ENCODE measurements at places on chromosomes 13 and 19. TPM values are rescaled to one million over a fixed set of nuclear protein-coding genes. Genes with fewer than 3 reads are reported as not detected.
A peak's percentile ranks its signal among the peaks of the same experiment; 100 is the strongest.

Gene DACT3
- total RNA-seq: 5.4 TPM

- ATAC-seq: no peak
- H3K4me3 ChIP-seq: no peak overlapping the region
- peaks cover 3% of the 10 kb centered on the region for H3K27me3 ChIP-seq
Observed at GRCh38 chr13:98676239-98676638, 76.2 kb downstream of the SLC15A1 start.

Gene ZNF439
- 16.5 TPM for total RNA-seq

DNA sequence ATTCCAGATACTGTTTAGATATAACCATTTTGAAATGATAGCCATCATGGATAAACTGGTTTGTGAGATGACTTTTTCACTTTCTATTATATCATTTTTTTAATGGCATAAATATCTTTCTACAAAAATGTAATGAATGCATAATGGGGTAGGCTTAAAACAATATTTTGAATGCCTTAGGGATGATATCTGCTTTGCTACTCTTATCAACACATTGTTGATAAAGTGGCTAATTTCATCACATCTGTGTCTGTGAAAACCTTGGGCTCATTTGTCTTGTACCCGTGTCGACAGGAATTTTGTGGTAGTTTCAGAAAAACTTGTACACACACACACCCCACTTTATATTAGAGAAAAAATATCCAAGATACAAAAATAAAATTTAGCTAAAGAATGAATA lies 44.1 kb downstream of the SLITRK6 start:
- no peaks in the 10 kb centered on the region for H3K36me3 ChIP-seq
- no peak overlapping the region for H3K27ac ChIP-seq
- H3K4me1 ChIP-seq: no peaks in the 10 kb centered on the region

Gene ZNF493
- total RNA-seq: 17.0 TPM

DNA sequence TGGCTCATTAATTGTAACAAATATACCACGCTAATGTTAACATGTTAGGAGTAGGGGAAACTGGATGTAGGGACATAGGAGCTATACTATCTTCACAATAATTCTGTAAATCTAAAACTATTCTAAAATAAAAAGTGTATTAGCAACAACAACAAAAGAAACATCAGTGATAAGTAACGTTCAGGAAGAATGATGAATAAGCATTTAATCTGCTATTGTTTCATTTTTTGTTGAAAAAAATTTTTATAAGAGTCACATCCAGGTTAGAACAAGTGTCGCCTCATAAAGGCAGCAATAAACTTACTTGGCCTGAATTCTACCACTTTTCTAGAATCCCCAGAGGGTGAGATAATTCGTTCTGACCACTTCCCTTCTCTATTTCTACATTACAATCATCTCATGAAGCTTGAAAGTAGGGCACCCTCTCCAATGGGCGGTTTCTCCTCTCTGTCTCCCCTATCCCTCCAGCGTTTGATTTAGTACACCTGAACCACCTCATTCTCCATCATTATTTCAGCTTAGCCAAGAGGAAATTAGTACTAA lies 253.1 kb upstream of the IPO5 start:
- no peaks in the 10 kb centered on the region for H3K4me1 ChIP-seq
- no peak for ATAC-seq
- H3K4me3 ChIP-seq: no peak overlapping the region
- H3K36me3 ChIP-seq: no peaks in the 10 kb centered on the region

GRCh38 chr13:100710176-100710575 lies 35.6 kb upstream of the TMTC4 start:
- H3K4me1 ChIP-seq: no peaks in the 10 kb centered on the region
- no peak overlapping the region for H3K4me3 ChIP-seq
- no peak overlapping the region for H3K27ac ChIP-seq

DNA sequence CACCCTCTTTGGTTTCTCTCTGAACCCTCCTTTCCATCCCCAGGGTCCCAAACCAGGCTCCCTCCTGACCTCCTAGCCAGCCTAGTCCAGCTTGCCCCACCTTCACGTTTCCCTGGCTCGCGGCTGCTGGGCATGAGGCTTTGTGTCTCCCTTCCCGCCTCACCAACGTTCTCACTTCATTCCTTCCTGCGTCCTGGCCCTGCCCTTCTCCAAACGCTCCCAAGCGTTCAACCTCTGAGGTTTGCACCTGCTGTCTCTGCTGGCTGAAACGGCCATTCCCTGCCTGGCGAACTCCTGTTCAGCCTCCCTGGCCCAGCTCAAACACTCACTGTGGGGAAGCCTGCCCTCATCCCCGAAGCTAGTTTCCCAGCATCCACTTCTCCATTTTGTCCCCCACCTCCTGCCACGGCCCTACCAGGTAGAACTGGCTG lies 12.4 kb downstream of the EPS8L1 start:
- H3K27me3 ChIP-seq: peaks cover 22% of the 10 kb centered on the region
- ATAC-seq: no peak
- H3K36me3 ChIP-seq: peaks cover 32% of the 10 kb centered on the region
- H3K4me3 ChIP-seq: peak overlapping the region; percentile 65
- peaks cover 11% of the 10 kb centered on the region for H3K4me1 ChIP-seq
- H3K27ac ChIP-seq: peak overlapping the region; percentile 75

GRCh38 chr13:48222358-48223301 lies 10.4 kb upstream of the ITM2B start:
- H3K27me3 ChIP-seq: no peaks in the 10 kb centered on the region
- H3K27ac ChIP-seq: peak overlapping the region; percentile 63
- no peaks in the 10 kb centered on the region for H3K36me3 ChIP-seq
- peaks cover 37% of the 10 kb centered on the region for H3K4me1 ChIP-seq
- peak overlapping the region; percentile 90 for H3K4me3 ChIP-seq

- no peaks in the 10 kb centered on the region for H3K27me3 ChIP-seq
- H3K36me3 ChIP-seq: peaks cover 34% of the 10 kb centered on the region
- H3K4me1 ChIP-seq: peaks cover 23% of the 10 kb centered on the region
- H3K4me3 ChIP-seq: peak overlapping the region; percentile 83
- no peak overlapping the region for H3K27ac ChIP-seq
- ATAC-seq: peak; percentile 18
Observed at GRCh38 chr19:1266916-1267476, 2.1 kb upstream of the CIRBP start.

DNA sequence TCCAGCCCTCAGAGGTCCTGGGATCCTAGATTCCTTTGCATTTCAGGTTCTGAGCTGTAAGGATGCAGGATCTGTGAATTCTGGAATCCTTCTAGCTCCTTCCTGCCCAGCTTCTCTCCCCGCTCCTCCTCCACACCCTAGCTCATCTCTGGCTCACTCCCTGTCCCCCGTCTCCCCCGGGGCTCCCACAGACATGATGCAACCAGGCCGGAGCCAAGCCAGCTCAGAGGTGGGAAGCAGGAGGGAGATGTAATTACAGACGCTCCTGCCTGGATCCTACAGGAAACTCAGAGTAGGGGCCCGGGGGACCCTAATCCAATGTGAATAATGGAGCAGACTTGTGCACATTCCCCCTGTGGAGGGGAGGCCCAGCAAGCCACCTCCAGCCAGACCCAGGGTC lies 4.5 kb downstream of the GNG8 start:
- ATAC-seq: no peak
- H3K4me1 ChIP-seq: peaks cover 10% of the 10 kb centered on the region
- H3K27me3 ChIP-seq: no peaks in the 10 kb centered on the region
- H3K36me3 ChIP-seq: peaks cover 6% of the 10 kb centered on the region

- ATAC-seq: no peak
- H3K4me3 ChIP-seq: no peak overlapping the region
- H3K27me3 ChIP-seq: no peaks in the 10 kb centered on the region
- no peaks in the 10 kb centered on the region for H3K4me1 ChIP-seq
- no peak overlapping the region for H3K27ac ChIP-seq
- peaks cover 23% of the 10 kb centered on the region for H3K36me3 ChIP-seq
Observed at GRCh38 chr19:47704024-47704423, 9.2 kb upstream of the EHD2 start.

Gene ADGRE3
- not detected for total RNA-seq

- no peaks in the 10 kb centered on the region for H3K27me3 ChIP-seq
- no peak overlapping the region for H3K27ac ChIP-seq
- H3K4me3 ChIP-seq: no peak overlapping the region
- H3K4me1 ChIP-seq: peaks cover 9% of the 10 kb centered on the region
Observed at GRCh38 chr13:112735791-112736190, 46.0 kb downstream of the ATP11A start.

- ATAC-seq: no peak
- no peaks in the 10 kb centered on the region for H3K36me3 ChIP-seq
- H3K4me1 ChIP-seq: peaks cover 8% of the 10 kb centered on the region
- no peaks in the 10 kb centered on the region for H3K27me3 ChIP-seq
Observed at GRCh38 chr19:48718711-48719231, 754 bp downstream of the MAMSTR start.

DNA sequence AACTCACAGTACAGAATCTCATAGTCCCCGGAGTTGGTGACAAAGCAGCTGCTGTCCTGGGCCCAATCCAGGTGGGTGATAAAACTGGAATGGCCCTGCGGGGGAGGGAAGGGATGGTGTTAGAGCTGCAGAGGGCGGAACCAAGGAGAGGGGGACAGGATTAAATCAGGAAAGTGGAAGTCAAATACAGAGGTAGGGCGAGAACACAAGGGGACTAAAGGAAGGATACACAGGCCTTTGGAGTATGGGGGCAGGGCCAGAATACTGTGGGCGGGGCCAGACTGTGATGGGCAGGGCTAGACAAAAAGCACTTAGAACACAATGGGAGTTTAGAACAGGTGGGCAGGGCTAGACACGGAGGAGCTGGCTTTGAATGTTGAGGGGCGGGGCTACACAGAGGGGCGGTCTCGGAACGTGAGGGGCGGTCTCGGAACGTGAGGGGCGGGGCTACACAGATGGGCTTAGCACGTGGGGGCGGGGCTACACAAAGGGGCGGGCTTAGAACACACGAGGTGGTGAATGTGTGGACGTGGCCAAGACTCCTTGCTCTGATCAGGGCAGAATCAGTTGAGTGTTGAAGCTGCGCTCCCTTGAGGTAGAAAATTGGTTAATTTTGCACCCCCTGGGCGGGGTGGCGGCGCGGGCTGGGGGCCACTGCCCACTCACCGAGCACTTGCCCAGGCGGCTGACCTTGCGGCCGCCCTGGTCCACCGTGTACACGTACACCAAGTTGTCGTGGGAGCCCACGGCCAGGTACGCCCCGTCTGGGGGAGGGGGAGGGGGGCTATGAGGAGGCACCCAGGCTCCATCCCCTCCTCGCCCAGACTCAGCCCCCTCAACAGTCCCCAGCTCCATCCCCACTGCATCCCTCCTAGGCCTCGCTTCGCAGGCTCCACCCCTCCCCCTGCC lies 14.0 kb upstream of the GPR4 start:
- H3K36me3 ChIP-seq: peaks cover 100% of the 10 kb centered on the region
- peaks cover 19% of the 10 kb centered on the region for H3K4me1 ChIP-seq
- H3K27ac ChIP-seq: peak overlapping the region; percentile 17
- H3K4me3 ChIP-seq: no peak overlapping the region

Gene PRR20C
- not detected for total RNA-seq

GRCh38 chr19:45144431-45145269 lies 16.1 kb downstream of the NKPD1 start:
- H3K4me3 ChIP-seq: no peak overlapping the region
- H3K27me3 ChIP-seq: no peaks in the 10 kb centered on the region
- no peak overlapping the region for H3K27ac ChIP-seq
- H3K36me3 ChIP-seq: peaks cover 16% of the 10 kb centered on the region
- ATAC-seq: no peak

GRCh38 chr13:31056644-31057271 lies 104.9 kb downstream of the HSPH1 start:
- H3K27me3 ChIP-seq: peaks cover 3% of the 10 kb centered on the region
- peaks cover 1% of the 10 kb centered on the region for H3K4me1 ChIP-seq
- ATAC-seq: peak; percentile 66
- no peak overlapping the region for H3K4me3 ChIP-seq

DNA sequence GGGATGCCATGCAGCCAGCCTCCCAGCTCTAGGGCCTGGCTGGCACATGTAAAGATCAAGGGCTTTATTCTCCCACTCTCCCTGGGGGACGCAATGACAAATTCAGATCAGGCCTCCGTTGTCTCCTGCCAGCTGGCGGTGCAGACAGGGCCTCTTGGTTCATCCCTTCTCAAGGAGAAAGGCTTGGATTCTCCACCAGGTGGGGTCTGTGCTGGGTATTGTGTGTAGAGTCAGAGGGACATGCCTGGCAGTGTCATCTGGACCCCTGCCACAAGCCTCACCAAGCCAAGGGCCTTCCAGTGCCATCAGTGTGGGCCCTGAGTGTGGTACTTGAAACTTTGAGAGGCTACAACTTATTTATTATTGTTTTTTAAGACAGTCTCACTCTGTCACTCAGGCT lies 8.4 kb upstream of the PTPRS start:
- H3K36me3 ChIP-seq: no peaks in the 10 kb centered on the region
- H3K4me3 ChIP-seq: no peak overlapping the region
- H3K27ac ChIP-seq: no peak overlapping the region
- no peak for ATAC-seq
- peaks cover 27% of the 10 kb centered on the region for H3K27me3 ChIP-seq

GRCh38 chr13:67771106-67771505 lies 541.0 kb upstream of the PCDH9 start:
- no peaks in the 10 kb centered on the region for H3K27me3 ChIP-seq
- ATAC-seq: no peak
- no peaks in the 10 kb centered on the region for H3K4me1 ChIP-seq
- no peaks in the 10 kb centered on the region for H3K36me3 ChIP-seq

DNA sequence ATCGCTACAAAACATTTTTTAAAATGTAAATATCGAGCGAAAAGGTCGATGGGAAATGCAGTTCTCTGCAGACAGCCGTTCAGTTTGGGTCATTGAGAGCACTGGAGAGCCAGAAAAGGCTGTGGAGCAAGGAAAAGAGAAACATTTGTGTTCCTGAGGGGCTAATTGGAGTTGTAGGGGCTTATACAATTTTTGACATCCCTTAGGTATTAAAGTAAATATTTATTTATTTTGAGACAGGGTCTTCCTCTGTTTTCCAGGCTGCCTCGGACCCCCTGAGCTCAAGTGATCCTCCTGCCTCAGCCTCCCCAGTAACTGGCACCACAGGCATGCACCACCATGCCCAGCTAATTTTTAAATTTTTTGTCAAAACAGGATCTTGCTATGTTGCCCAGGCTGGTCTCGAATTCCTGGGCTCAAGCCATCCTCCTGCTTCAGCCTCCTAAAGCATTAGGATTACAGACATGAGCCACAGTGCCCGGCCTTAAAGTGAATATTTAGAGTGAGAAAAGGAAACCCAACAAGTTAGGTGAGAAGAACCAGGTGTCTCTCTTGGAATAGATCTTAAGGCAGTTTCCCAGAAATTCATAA lies 825 bp upstream of the YIF1B start:
- peaks cover 19% of the 10 kb centered on the region for H3K4me1 ChIP-seq
- peak overlapping the region; percentile 86 for H3K27ac ChIP-seq
- no peaks in the 10 kb centered on the region for H3K27me3 ChIP-seq
- H3K36me3 ChIP-seq: peaks cover 7% of the 10 kb centered on the region

Gene PGLYRP1
- total RNA-seq: not detected

DNA sequence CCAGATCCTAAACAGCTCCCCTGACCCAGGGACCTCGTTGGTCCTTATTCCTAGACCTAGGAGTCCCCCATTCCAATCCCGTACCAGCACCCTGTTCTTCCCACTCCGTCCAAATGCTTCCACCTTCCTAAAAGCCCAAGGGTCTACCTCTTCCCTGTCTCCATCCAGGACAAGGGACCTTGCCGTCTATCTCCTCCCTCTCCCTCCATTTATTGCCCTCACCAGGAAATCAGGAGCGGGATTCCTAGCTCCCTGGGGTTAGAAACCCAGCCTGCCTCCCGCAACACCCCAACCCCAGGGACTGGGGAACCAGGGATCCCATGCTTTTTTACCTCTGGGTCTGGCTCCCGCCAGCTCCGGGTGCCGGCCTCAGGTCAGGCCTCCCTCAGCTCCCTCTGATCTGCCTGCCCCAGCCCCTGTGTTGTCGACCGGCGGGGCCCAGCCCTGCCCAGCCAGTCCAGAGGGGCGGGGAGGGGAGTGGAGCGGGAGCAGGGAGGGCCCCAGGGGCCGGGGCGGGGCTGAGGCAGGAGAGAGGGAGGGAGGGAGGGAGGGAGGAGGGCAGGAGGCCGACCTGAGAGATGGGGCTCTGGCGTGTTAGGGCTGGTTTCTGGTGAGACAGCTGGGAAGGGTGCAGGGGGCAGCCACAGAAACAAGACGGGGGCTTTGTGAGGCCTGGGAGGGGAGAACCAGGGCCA lies at the start of gene B3GNT8:
Gene B3GNT8, minus strand, starts transcription at position 423 of the 695 bp plus-strand sequence. CDS start 596 bp downstream, outside the sequence.
- peak; percentile 70 for ATAC-seq
- peaks cover 12% of the 10 kb centered on the region for H3K4me1 ChIP-seq

All from activated T-helper 17 cell treated with anti-CD3 and anti-CD28 coated beads, Interleukin-2, amount 50 U/mL, for 72 hours (primary cell).